Activated CD4-positive, alpha-beta T cell treated with anti-CD3 and anti-CD28 coated beads for 24 hours (primary cell): ENCODE measurements at places on chromosomes 3 and 15.

DNA sequence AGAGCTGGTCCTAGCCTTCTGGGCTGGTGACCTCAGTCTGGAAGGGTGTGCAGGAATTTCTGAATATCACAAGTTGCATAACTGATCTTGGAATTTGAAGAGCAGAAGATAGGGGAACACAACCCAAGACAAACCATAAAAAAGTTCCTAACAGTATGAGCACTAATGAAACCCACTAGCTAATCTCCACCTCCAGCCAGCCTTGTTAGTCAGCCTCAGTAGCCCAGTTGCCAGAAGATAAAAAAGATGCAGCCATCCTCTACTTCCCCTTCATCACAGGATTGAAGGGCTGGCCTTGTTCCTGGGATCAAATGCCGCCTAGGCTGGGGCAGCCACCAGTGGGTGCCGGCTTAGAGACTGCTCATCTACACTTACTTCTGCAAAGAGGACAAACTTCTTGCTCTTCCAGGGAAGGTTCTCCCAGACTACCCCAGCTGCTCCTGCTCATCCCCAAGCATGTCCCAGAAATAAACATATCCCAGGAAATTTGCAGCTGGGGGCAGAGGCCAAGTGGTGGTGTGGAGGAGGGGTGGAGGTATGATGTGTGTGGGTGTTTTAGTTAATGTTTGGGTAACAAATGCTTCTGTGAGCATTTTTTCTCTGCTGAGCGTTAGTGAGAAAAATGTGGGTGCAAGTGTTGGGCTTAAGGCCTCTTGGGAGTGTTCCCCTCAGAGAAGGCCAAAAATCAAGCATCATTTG is 9.2 kb upstream of the ITGA11 start:
- no peak for DNase-seq

- no peak for DNase-seq
Measured at GRCh38 chr3:195815169-195815771, 3.5 kb upstream of the MUC4 start.

DNA sequence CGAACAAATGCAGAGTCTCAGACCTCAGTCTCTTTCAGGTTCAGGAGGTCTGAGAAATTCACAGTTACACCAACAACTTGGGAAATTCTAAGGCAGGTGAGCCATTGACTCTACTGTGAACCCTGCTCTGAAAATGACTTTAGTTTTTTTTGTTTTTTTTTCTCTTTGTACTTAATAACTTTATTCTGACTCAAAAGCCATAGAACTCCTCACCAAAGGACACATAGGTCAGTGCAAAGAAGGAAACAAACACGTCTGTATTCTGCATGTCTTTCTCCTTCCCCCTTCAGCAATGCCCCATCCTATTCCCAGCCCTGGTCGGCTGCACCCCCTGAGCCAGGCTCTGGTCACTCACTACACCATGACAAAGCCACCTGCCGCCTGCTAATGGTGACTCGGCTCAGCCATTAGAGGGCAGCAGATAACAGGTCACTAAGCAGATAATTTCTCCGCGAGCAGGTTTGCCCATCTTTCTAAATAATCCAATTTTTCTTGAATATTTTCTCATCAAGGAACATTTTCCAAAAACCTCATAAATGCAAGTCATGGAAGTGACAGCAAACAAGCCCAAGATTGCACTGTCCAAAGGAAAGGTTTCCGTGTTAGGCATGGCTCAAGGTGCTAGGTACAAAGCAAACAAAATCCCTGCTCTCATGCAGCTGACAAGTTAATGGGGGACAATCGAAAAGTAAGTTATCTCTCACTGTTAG is 37.7 kb downstream of the TM4SF4 start:
- peak; percentile 2 for DNase-seq

DNA sequence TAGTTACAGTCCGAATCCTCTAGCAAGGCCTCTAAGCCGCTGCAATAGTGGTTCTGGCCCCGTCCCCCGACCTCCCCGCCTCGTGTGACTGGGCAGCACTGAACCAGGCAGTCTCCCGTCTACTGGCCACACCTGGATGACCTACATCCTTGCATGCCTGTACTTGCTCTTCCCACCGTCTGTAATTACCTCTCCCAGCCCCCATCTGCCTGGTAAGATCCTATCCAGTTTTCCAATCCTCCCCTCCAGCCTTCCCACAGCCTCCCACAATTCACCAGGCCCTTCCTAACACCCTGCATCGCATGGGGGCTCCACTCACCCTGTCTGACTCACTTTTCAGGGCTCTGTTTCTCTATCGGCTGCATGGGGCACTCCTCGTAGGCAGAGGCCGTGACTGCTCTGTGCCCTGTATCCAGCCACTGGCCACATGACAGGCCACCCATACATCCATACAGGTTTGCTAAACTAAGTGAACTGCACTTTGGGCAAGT is 32.8 kb downstream of the XXYLT1 start:
- DNase-seq = no peak

- no peak for DNase-seq
Measured at GRCh38 chr3:97935842-97936241, 36.4 kb downstream of the RIOX2 start.

GRCh38 chr3:136995652-136996051 is 37.9 kb downstream of the IL20RB start:
- DNase-seq = no peak

GRCh38 chr3:116824208-116824607 is 114.6 kb downstream of the TUSC7 start:
- DNase-seq = no peak

DNA sequence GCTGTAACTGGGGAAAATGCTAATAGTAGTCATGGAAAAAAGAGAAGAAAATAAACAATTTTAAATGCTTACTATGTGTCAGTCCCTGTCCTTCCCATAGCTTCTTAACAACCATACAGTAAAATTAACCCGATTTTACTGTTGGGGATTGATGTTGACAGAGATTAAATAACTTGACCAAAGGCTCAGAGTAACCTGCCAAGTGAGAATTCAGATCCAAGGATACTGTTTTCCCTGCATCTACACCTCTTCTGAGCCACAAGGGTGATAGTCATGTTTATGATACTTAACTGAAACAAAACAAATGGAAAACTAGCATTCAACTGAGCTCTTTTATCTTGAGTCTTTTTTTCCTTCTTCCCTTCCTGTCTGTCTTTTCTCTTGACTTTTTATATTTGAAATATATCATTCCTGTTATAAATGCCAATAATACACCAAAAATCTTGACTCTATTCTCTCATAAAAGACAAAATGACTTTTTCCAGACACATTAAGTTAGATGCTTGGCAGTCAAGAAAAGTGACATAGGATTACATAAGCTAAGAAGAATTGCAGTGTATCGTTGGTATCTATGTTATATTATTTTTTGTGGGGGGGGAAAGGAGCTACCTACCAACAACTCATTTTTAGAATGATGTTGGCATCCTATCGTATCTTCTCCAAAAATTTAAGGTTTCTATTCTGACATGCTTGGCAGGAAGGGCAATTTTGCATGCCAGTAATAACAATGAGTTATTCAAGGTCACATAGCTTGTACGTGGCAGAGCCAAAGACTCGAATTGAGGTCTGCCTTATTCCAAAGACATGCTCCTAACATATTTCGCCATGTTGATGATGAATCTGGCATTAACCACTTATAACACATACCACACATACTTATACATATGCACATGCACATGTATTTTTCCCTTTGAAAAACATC is 306.6 kb upstream of the KCNH8 start:
- DNase-seq = no peak

DNA sequence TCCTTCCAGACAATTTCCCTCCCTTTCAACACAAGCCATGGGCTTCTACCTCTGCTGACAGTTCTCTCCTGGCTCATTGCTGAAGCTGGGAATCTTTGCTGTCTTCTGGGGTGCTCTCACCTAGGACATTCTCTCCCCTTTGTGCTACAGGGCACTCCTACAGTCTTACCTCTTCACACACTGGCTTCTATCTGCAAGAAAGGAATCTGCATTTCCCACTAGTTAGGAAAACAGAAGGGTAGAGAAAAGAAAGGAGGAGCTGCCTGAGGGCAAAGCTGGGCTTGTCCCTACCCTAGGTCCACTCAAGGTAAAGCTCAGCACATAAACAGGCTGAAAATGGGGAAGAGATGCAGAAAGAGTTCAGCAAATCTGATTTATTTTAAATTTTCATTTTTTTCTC is 5.6 kb upstream of the ARGFX start:
- DNase-seq = no peak

DNA sequence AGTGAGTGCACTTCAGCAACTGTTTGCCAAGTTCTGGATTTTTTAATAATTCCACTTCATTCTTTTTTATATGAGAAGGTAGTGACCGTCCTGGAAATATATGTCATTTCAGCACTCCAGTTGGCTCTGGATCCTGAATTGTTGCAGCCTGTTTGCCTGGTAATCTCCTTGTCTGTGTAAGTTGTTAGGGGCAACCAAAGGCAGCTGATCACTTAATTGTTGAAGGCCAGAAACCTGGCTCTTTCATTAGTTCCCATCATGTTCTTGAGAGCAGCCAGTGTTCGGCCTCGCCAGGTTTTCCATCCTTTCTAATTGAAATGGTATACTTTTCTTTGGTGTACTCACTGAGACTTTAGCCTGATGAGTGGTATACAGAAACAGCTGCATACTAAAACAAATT is 168.6 kb downstream of the SOX2 start:
- no peak for DNase-seq

- no peak for DNase-seq
Measured at GRCh38 chr3:149476225-149476624, 1.7 kb downstream of the TM4SF4 start.

DNA sequence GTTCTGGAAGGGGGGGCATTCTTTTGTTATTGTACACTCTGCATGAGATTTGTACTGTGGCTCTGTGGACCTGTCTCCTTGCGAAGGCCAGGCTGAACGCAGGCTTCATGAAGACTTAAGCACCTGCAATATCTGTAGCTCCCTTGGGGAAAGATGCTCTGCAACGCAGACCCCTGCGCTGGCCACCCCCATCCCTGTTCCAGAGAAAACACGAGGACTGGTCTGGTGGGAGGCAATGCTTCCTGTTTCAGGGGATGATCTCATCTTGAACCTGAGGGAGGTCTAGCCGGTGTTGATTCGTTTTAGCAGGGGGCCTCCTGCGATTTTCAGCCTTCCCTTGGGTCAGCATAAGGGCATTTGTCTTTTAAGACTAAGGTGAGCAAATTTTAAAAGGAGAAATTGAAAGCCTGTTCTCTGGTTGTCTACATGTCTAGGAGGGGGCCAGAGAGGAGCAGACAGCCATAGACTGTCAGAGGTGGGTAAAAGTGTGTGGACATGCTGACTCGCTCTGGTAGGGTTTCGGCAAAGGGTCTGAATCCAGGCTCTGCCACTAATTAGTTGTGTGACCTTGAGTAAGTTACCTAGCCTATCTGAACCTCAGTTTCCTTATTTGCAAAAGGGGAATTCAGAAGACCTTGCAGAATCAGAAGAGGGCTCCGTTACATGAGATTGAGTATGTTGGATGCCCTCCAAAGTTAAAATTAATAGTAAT is 80.9 kb upstream of the RASGRF1 start:
- DNase-seq = no peak

GRCh38 chr3:27090275-27091041 is 278.7 kb downstream of the NEK10 start:
- no peak for DNase-seq

GRCh38 chr3:149270180-149270579 is 48.6 kb upstream of the CP start:
- DNase-seq = no peak

- no peak for DNase-seq
Measured at GRCh38 chr3:148269816-148270215, 427.9 kb upstream of the AGTR1 start.

- DNase-seq = no peak
Measured at GRCh38 chr3:146581951-146582467, 23.1 kb downstream of the PLSCR5 start.

- no peak for DNase-seq
Measured at GRCh38 chr3:69445498-69445897, 59.6 kb upstream of the FRMD4B start.

DNA sequence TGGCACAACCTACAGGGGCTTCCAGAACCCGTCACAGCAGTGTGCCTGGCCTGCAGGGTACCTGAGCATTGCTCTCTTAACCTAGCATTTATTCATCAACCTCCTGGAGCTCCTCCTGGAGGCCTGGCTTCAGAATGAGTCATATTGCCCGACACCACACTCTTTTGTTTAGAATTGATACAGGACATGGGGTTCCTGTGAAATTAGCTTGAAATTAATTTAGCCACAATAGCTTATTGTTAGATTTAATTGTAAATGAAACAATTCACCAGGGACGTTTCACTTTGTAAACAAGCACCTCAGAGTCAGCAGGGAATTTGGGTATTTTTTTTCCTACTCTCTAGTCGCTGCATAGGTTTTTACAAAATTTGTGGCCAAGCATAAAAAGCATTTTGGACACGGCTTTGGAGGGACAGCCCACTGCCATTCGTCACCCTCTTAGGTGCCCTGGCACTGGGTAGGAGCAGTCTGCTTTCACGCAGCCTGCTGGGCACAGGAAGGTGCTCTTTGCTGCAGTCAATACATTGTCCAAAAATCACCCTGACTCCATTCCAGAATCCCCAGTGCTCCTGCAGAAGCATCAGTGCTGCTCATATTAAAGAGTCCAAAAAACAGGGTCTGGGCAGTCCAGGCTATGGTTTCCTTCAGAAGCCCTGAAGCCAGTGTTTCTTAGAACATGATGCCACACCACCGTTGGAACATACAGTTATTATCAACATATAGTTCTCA is 60.8 kb upstream of the MEF2A start:
- no peak for DNase-seq

- no peak for DNase-seq
Measured at GRCh38 chr3:133300102-133300501, 99.8 kb upstream of the BFSP2 start.

- DNase-seq = no peak
Measured at GRCh38 chr3:23654571-23654970, 151.2 kb upstream of the UBE2E1 start.

DNA sequence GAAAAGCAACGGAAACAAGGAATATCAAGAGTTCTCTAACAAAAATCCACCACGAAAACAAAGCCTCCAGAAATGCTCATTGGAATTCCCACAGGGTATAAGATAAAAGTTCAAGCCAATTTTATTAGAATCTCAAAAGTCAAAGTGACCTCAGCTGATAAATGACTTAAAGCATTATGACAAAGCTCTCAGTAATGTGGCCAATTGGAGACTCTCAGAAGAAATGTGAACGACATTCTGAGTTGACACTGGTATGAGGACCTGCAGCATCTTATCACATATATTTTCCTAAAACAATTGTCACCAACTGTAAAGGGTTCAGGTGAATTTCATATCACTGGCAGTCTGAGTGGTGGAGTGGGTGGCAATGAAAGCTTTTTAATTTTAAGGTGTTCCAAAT is 199.1 kb downstream of the FOXP1 start:
- DNase-seq = no peak

- no peak for DNase-seq
Measured at GRCh38 chr3:39379778-39380155, 3.4 kb upstream of the SLC25A38 start.
